ENCODE measurements at places on chromosomes 16 and 17.

DNA sequence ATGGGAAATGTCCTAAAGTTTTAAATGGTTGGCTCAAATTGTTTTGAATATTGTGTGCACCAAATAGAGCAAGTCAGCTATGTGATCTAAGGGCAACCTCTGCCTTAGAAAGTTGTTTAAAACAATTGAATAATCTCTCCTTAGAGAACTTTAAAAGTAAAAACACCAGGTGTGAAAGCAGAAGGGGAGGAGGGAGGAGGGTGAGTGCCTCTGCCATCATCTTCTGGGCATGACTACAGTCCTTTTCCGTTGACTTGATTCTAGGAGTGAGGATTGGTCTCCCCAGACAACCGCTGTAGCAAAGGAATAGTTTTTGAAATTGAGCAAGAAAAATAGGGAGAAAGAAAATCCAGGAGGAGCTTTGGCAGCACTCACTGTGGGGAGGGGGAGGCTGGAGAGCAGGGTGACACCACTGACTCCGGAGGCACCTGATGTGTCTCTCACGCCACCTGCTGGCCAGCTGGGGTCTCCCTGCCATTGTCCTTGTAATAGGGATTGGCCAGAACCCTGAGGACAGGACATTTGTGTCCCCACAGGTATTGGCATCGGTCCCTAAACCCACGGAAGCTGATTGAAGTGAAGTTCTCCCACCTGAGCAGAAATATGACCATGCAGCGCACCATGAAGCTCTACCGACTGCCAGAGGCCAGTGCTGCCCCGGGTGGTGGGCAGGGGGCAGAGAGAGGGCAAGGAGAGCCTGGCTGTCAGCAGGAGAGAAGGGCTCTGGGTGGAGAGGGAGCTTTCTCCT is 33.3 kb downstream of the PLCD3 start:
- DNase-seq: no peak

DNA sequence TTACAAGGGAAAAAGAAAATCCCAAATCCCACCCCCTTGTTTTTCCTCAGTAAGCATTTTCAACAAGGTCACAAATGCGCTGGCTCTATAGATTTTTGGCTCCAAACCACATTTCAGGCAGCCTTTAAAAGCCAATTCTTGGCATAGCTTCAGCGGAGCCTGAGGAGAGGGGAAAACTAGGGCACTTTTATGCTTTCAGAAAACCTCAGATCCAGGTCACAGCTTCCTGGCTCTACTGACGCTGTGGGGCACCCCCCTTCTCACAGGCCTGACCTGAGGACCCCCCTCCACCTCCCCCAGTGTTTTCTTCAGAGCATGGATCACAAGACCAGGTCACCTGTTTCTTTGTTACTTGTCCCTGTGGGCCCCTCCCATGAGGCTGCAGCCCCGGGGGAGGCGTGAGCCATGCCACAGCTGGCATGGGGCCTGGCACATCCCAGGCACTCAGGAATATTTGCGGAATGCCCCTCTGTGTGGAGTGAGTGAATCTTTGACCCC is 30.1 kb upstream of the MTSS2 start:
- peak; percentile 60 for DNase-seq

DNA sequence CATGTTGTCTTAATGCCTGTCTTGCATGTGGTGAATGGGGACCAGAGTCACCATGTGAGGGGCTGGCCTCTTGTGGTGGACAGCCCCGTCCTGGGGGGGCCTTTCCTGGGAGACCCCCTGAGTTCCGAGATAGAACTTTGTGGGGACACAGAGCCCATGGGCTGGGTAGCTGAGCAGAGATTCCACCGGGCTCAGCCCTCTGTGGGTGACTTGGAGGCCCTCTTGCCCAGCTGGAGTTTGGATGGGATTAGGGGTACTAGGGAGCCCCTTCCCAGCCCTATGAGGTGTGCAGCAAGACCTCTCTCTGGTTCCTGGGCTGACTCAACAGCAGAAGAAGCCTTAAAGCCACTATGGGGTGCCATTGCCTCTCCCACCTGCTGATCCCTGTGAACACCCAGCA is 38.1 kb downstream of the MRC2 start:
- DNase-seq: no peak

- DNase-seq: no peak
Observed at GRCh38 chr17:55533608-55534007, 22.4 kb upstream of the SMIM36 start.

DNA sequence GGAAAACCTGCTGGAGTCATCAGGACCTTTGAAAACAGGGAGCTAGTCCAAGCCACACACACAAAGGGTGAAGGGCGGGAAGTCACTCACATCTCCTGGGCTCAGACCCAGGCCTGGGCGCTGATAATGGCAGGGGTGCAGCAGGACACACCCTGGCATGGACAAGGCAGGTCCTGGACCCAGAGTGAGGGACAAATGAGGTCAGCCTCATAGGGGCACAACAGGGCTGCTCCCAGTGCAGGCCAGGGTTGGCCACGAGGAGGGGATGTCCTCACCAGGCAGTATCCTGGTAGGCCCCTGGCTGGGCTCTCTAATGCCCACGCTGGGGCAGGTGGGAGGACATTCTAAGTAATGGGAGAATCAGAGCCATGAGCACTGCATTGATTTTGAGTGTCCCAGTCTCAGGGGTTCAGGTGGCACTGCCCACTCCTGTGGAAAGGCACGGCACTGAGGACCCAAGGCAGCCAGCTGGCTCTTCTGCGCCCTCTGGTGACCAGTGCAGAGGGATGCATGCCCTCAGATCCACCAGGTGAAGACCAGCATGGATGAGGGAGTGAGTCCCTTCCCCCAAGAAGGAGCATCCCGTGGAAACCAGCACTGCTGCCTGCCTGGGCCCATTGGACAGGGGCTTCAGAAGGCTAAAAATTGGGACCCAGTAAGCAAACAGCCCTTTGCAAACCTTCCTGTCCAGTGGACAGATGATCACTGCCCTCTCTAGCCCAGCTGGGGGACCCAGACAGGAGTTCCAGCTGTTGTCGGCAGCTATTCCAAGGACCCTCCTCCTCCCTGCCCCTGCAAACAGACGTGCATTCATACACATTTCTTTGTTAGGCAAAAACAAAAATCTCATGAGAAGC is 23.4 kb upstream of the SREBF1 start:
- no peak for DNase-seq

GRCh38 chr17:6254036-6254435 is 180.9 kb downstream of the AIPL1 start:
- no peak for DNase-seq

- DNase-seq: no peak
Observed at GRCh38 chr17:82828875-82829487, 10.8 kb downstream of the ZNF750 start.

DNA sequence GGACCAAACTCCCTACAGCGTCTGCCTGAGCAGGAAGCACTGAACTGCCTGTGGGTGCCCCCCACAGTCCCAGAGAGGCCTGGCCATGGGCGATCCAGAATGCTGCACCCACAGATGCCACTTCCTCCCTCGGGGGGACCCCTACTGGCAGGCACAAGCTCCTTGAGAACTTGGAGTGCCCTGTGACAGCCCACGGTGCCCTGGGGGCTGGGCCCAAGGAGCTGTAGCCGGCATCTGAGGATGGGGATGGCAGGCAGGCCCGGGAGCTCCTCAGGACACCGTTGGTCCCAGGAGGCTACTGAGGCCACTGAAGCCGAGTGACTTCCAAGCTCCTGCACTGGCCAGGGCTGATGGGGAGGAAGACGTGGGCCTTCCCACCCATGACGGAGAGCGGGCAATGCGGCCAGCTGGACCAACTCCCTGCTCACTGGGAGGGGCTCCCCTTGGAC is 15.1 kb upstream of the RASD1 start:
- DNase-seq: no peak

DNA sequence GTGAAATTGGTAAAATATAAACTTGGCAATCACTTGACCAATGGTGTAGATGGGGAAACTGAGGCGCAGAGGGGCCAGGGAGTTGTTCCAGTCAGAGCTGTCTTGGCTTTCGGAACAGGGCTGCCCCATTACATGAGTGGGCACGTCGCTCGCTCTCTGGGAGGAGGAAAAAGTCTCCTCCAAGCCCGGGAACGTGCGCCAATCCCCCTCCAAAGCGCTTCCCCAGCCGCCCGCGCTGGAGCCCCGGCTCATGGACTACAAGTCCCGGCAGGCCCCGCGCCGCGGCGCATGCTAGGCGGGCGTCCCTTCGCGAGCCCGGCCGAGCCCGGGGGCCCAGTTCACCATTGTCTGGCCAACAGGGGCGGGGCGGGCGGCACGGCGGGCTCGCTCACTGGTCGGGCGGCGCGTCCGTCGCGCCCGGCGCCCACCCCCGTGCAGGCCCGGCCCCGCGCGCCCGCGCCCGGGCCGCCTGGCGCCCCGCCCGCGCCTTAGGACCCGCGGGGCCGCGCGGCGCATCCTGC is at the start of gene LLGL1:
Gene LLGL1, plus strand, starts transcription at position 515 of the 521 bp plus-strand sequence. CDS start 48 bp downstream, outside the sequence.
- DNase-seq: peak; percentile 78

DNA sequence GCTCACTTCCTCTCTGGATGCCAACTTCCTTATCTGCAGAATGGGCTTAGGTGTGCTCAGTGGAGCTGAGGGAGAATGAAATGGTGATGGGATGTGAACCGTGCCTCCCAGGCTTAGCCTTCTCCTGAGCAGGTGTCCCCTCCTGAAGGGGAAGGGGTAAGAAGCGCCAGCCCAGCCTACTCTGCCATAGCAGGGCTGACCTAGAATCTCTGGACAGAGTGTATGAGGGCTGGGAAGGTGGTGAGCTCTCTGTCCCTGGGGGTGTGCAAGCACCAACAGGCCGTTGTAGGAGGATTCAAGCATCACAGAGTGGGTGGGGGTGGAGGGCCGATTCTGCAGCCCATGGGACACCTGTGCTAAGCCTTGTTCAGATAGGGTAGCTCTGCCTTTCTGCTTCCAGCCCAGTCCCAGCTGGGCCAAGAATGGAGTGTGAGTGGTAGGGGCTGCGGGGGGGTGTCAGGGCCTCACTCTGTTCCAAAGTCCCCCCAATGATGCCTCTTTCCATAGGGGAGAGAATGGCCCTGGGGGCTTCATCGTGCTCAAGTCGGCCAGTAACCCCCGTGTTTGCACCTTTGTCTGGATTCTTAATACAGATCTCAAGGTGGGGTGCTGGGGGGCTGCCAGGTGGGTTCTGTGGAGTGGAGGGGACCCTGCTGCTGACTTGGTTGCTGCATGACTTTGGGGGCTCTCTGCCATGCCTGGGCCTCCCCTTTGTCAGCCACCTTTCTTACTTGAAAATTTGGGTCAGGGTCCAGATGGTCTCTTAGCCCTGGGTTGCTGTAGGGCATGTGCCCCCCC is 3.2 kb upstream of the TCAP start:
- no peak for DNase-seq

GRCh38 chr17:44417553-44417952 is 28.1 kb upstream of the ITGA2B start:
- no peak for DNase-seq

GRCh38 chr16:20411055-20411454 is 1.7 kb downstream of the ACSM5 start:
- no peak for DNase-seq

GRCh38 chr16:21116148-21116693 is 34.4 kb downstream of the DNAH3 start:
- no peak for DNase-seq

- DNase-seq: no peak
Observed at GRCh38 chr17:46061435-46061834, 62.4 kb downstream of the STH start.

DNA sequence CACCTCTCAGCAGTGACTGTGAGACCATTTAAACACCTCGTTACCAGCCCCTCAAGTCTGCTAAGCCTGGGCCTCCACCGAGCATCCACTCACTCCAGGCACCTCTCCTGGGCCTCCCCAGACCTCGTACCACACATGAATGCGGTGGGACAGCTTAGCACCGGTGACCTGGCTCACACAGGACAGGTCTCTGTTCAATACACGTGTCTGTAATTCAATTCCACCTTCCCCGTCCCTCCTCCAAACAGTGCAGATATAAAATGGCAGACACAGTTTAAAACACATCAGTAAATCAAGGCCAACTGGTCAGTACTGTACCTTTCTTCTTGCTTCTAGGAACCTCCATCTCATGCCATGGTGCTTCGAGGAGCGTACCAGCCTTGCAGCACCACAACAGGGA is 73.9 kb downstream of the ZNF778 start:
- DNase-seq: no peak

DNA sequence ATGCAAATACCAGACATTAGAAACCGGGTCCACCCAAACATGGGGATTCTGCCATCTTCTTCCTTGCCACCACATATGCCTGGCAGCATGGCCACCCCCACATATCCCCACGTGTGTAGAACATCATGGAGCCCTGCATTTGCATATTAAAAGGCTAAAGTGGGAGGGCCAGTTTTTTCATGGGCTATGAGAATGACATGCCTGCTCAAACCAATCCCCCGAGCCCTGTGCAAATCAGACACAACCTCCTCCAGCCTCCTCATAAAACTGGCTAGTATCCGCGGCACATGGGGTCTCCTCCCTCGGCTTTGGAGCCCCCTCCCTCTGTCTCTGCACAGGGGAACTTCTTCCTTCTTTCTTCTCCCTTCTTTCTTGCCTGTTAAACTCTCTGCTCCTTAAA is 174.9 kb upstream of the WSCD1 start:
- no peak for DNase-seq

DNA sequence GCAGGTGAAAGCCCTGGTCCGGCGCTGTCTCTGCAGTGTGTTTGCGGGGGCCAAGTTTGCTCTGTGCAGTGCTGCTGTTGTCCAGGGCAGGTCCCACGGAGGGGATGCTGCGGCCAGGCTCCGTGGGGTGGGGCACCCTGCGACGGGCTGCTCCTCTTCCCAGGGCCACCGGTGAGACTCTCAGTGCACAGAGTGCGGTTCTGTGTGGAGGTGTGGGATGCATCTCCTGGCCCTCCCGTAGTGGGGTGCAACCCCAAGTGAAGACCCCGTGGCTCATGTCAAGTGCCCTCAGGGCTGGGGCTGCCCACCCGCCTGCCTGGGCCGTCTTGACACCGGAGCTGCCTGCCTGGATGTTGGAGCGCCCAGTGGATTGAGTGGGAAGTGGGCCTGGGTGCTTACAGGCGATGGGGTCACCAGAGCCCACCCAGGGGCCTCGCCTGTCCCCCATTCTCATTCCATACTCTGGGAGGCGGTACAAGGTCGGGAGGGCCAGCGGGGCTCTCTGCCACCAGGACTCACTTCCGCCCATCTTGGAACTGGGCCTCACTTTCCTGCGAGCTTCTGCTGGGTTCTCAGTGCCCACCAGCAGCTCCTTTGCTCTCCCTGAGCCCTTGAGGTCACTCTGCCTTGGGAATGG is 119.9 kb downstream of the BANP start:
- DNase-seq: no peak

GRCh38 chr17:40529991-40530390 is 28.6 kb upstream of the TNS4 start:
- DNase-seq: no peak

- DNase-seq: no peak
Observed at GRCh38 chr17:75856062-75856756, 1.1 kb upstream of the WBP2 start.

Data from brain pericyte (primary cell).